ENCODE measurements at places on chromosomes 5 and 9. TPM values are rescaled to one million over a fixed set of nuclear protein-coding genes. Genes with fewer than 3 reads are reported as not detected.

DNA sequence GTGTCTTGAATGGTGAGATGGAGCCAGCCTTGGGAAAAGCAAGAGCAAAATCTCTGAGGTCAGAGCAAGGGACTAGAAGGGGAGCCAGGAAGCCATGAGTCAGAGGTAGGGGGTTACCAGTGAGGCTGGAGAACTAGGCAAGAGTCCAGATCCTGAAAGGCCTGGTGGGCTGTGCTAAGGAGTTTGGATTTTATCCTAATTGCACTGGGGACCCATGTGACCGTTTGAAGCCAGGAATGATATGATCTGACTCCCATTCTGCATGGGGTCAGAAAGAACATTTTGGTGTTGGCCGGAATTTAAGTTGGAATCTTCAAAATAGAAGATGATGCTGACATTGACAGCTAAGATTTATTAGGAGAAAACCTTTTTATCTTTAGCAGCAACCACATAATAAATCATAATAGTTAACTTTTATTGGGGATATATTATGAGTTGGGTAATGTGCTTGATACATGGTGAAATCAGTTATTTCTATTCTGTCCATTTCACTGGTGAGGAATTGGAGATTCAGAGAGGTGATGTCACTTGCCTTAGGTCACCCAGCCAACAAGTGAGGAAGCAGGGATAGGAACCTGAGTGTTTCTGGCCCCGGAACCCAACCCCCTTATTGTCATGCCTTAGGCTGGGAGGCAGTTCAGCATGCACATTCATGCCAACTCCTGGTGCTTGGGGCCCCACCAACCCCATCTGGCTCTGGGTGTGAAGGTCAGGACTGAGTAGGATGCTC is 61.5 kb upstream of the RARS1 start:
- peak; percentile 55 for DNase-seq

TAS2R1 gene
- total RNA-seq, result 0.32 TPM

- no peak for DNase-seq
These were observed 177.9 kb downstream of the MACROH2A1 start for GRCh38 chr5:135221187-135221473.

DNA sequence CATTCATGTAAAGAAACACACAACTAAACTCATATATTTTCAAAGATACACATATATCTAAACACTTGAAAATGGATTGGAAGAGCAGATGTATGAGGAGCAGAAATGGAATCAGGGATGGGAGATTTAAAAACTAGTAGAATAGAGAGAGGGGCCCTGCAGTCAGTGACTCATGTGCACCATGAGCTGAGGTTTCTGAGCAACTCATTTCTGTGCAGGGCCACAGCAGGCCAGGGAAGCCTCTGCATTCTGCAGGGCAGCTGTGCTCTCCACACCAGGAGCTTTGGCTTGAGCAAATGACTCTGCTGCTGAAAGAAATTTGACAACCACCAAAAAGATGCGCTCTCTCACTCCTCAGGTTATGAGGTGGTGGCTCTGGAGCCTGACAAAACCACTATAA is 27.1 kb downstream of the LHX6 start:
- DNase-seq, result no peak

DNA sequence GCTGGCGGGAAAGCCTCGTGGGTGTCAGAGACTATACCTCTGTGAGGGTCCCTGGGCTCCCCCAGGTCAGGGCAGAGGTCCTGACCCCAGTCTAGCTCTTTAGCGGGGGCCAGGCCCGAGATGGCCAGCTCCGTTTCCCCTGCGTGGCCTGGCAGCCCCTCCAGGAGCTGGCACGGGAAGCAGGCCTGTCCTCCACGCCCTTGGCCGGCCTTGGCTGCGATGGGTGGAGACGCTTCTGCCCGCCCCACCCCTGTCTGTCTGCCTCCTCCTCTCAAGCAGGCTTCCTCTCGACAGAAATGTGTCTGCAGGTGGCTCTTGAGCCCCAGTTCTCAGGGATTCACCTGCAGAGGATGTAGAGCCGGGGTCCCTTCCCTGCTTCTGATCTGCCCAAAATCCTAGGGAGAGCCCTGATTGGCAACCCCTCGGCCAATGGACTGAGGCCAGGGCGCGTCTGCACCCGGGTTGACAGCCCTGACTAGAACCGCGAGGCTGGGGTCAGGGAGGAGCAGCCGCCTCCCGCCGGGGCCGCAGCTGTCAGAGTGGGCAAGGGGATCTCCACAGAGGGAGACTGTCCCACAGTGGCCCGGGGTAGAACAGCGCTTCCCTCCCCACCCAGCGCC is 2.6 kb upstream of the GRIN1 start:
- DNase-seq, result no peak

- peak; percentile 18 for DNase-seq
These were observed 15.3 kb upstream of the NOL6 start for GRCh38 chr9:33489066-33489465.

GLRA1 gene
- not detected for total RNA-seq

GRCh38 chr5:139872052-139872766 is 76.6 kb downstream of the PSD2 start:
- DNase-seq, result no peak

- DNase-seq, result no peak
These were observed 4.3 kb downstream of the NHP2 start for GRCh38 chr5:178149199-178149932.

SPATA6L gene
- 0.64 TPM for total RNA-seq

DNA sequence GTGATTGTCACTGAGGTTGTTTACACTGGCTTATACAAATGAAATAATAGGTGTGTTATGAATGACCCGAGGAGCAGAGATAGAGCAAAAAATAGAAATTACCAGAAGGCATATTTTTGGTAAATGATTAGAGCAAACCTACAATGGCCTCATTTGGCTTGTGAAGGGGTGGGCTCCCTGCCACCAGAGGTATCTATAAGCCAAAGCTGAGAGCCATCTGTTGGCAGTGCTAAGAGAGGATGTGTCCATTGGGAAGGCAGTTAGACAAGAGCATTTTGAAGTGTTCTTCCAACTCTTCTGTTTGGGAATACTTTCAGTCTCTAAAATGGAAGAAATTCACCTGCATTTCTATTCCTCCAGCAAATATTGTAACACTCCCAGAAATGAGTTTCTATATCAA is 10.6 kb downstream of the NIPAL4 start:
- DNase-seq, result no peak

GRCh38 chr5:103234239-103234975 is 24.2 kb upstream of the MACIR start:
- DNase-seq, result no peak
